Small intestine (tissue), 16 donors: ENCODE measurements at places on chromosomes 3 and 15. TPM values are rescaled to one million over a fixed set of nuclear protein-coding genes. Genes with fewer than 3 reads are reported as not detected.

Gene PRR20G
- not detected for polyA plus RNA-seq

DNA sequence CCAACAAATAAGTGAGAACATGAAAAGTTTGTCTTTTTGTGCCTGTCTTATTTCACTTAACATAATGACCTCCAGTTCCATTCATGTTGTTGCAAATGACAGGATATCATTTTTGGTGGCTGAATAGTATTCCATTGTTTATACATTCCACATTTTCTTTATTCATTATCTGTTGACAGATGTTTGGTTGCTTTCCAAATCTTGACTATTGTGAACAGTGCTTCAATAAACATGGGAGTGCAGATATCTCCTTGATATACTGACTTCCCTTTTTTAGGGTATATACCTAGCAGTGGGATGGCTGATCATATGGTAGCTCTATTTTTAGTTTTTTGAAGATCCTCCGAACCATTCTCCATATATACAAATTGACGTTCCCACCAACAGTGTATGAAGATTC lies 19.1 kb upstream of the CD200R1L start:
- H3K27me3 ChIP-seq: no peaks in the 10 kb centered on the region
- H3K4me1 ChIP-seq: no peaks in the 10 kb centered on the region
- H3K36me3 ChIP-seq: no peaks in the 10 kb centered on the region
- H3K4me3 ChIP-seq: no peak overlapping the region
- DNase-seq: no peak
- H3K27ac ChIP-seq: no peak overlapping the region

Gene TMEM158
- 0.97 TPM for polyA plus RNA-seq

Gene GOLGA8H
- not detected for polyA plus RNA-seq

Gene CATSPER2
- polyA plus RNA-seq: 10.5 TPM
